RPMI8226 (cell line): ENCODE measurements at places on chromosomes 5 and 9.

- DNase-seq, result no peak
Measured at GRCh38 chr5:171911152-171911551, 95.3 kb downstream of the FBXW11 start.

- DNase-seq, result no peak
Measured at GRCh38 chr5:132767150-132767549, 9.9 kb downstream of the SEPTIN8 start.

GRCh38 chr9:114592356-114592755 lies 4.8 kb downstream of the ATP6V1G1 start:
- peak; percentile 55 for DNase-seq

- DNase-seq, result no peak
Measured at GRCh38 chr5:61931236-61931635, 374.8 kb upstream of the KIF2A start.

DNA sequence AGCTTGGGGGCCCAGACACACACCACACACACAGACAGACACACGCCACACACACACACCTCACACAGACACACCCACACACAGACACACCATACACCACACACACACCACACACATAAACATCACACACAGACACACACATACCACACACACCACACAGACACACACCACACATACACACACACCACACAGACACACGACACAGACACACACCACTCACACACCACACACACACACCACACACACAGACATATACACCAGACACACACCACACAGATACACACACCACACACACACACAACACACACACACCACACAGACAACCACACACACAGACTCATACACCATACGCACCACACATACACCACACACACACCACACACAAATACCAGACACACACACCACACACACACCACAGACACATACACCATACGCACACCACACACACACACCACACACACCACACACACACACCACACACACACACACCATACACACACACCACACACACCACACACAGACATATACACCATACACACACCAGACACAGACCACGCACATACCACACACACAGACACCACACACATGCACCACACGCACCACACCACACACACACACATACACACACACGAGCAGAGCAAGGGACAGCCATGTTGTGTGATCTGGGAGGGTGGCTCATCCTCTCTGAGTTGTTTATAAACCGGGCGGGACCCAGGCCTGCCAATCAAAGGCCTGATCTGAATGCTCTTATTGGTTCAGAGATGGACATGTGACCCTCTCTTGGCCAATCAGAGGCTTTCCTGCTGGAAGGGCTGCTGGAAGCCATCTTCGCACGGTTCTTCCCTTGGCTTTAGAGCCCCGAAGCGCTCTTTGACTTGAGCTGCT lies 148.3 kb downstream of the GAPVD1 start:
- peak; percentile 59 for DNase-seq

- no peak for DNase-seq
Measured at GRCh38 chr5:129341306-129341705, 118.8 kb upstream of the ADAMTS19 start.

DNA sequence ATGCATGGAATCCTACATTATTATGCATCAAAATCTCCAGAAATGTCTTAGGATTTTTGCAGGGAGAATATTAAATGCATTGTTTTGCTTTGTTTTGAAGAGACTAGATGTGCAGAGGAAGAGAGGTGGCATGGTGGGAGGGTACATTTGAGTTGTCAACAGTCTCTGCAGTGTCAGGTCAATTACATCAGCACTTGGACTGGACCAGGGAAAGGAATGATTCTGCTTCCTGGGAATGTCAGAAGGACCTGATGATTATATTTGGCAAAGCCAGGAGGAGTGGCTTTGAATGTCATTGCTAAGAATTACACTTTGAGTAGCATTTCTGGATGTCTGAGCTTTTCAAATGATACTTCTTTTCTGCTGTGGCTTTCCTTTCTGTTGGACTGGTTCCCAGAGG lies 17.5 kb upstream of the TMEFF1 start:
- DNase-seq, result no peak

DNA sequence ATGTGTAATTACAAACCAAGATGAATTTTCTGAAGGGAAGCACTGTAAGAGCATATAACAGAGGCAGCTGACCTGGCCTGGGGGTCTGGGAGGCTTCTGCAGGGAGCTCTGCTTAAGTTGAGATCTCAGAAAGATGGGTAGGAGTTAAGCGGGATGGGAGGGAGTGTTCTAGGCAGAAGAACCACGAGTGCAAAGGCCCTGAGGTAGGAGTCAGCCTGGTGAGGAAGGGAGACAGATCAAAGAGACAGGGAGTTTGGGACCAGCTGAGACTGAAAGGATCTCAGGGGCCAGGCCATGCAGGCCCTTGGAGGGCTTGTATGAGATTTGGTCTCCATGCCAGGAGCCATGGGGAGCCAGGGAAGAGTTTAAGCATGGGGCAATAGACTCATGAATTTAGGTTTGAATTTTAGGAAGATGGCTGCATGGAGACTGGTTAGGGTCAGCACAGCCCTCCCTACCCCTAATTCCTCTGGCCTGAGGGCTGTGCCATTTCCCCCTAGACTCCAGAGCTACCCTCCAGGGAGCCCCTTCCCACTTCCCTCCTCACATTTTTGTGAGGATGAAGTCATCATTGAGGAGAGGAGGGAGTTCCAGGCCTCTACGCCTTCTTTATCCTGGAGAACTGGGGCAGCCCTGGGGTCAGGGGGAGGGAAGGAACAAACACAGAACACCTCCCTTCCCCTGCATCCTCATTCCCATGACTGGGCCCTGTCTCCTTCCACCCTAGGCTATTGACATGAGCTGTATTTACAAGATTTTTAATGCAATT lies 4.8 kb upstream of the ARAP3 start:
- no peak for DNase-seq

GRCh38 chr5:73592551-73592950 lies 27.0 kb downstream of the UTP15 start:
- DNase-seq, result no peak
